C1 segment of cervical spinal cord (tissue), 14 donors: ENCODE measurements at places on chromosomes 4 and X.

DNA sequence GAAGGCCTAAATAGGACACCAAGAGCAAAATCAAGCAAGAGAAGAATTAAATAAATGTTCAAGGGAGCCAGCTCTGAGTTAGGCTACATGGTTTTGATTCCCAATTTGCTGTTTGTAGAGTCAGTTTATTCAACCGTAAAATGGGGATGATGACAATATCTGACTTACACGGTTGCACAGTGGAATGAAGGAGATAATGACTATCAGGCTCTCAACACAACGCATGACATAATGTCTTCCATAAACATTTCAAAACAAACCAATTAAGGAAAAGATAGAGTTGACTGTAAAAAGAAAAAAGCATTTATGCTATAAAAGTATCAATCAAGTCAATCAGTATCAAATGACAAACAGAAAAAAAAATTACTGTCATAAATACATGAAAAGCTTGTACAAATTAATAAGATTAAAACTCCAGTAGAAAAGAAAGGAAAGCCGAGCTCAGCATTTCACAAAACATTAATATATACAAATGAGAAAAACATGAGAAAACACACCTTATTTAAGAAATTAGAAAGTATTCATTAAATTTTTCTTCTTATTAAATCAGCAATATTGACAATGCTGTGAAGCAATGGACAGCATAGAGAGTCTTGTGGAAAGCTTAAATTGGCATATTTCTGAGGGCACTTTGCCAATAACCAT is 179.0 kb downstream of the SCFD2 start:
- no peak for DNase-seq

DNA sequence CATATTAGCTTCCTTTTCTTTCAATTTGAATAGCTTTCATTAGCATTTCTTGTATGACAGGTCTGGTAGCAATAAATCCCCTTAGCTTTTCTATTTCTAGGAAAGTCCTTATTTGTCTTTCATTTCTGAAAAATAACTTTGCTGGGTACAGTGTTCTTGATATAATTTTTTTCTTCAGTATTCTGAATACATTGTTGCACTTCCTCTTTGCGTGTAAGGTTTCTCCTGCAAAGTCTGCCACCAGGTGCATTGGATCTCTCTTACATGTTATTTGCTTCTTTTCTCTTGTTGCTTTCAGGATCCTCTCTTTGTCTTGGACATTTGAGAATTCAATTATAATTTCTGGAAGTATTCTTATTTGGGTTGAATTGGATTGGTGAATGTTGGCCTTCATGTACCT is 663.7 kb downstream of the GRXCR1 start:
- DNase-seq = no peak

DNA sequence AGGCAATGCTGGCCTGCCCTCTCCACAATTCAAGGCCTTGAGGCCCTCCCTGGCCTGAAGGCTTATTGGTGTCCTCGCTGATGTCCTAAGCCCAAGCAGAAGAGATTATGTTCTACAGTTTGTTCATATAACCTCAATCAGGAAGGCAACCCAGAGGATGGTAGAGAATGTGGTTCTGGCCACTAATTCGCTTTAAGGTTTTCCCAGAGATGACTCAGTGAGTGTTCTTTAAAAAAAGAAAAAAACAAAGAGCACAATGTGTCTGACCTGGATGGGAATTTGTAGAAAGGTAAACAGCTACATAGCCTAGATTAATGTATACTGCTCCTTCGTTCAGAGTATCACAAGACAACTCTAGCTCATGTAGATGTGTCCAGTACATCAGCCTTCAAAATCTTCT is 66.0 kb downstream of the MANBA start:
- DNase-seq = no peak

DNA sequence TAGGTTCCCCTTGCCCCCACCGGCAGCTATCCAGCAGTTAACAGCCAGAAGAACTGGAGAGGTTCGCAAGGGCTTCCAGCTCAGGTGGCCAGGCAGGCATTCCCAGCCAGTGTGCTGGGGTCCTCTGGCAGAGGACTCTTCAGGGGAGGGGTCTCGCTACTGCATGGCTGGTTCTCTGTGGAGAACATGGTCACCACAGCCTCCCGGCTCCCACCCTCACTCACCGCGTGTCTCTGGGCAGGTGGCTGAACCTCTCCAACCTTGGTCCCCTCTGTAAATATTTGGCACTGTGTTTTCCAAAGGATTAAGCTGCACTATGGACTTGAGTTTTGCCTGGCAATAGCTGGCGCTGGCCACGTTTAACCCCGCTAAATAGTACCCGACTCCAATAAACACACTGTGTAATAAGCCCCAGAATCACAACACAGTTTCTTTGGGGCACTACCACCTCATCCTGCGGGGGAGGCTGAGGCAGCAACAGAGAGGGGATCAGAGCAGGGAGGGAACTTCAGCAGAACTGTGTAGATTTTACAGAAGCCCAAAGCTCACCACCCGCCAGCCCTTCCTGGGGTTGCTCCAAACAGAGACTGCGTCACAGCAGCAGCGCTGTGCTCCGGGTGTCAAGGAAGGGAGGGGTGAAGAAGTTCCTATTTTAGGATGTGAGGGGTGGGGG is 15.2 kb downstream of the BCOR start:
- no peak for DNase-seq

- no peak for DNase-seq
Observed at GRCh38 chrX:154775419-154776349, 13.0 kb downstream of the DKC1 start.

DNA sequence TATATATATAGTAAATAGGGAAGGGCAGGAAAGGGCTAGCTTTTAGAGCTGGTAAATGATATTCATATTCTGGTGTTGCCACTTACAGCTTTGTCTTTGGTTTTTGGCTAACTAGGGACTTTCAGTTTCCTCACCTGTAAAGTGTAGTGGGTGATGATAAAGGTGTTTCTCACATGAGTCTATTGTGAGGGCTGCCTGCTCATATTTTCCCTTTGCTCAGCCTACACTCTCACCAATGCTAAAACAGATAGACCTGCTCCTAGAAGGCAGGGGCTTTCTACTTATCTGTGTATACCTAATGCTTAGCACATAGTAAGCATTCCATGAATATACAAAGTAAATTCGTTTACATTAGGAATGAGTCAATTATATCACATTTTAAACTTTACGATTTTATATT is 137.2 kb upstream of the HS3ST1 start:
- no peak for DNase-seq

GRCh38 chr4:84887824-84888223 is 78.7 kb downstream of the WDFY3 start:
- DNase-seq = no peak

DNA sequence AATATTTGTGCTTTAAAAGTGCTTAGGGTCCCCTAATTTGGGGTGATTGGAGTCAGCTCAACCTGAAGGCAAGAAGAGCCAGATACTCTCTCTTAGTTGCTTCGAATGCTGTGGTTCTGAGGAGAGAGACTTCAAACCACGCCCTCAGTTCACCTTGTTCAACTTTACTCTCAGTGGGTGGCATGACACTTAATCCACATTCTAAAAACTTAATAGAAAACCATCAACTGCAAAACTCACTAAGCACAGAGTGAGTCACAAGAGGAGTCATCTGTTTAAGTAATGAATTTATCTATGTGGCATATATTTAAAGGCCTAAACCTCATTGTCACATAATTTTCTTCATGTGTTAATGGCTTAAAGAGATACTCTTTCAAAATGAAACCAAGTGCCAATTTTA is 99.5 kb upstream of the SLC4A4 start:
- DNase-seq = no peak

GRCh38 chr4:107854356-107855022 is 29.8 kb downstream of the SGMS2 start:
- DNase-seq = no peak

DNA sequence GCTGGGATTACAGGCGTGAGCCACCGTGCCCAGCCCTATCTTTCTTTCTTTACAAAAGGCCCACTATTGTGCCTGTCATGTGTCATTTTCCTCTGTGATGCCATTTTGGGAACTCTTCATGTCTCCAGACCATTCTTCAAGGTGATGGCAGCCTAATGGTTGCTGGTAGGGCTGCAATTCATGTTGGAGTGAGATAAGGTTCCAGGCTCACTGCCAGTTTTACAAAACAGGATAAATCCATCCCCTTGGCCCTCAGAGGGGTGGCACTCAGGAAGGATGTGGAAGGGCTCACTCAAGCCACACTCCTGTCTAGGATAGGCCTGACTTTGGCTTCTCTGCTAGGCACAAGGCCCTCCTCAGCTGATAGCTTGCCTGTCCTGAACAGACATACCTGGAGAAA is 3.8 kb downstream of the TCEAL9 start:
- no peak for DNase-seq

- DNase-seq = no peak
Observed at GRCh38 chrX:66892004-66892403, 253.1 kb upstream of the EDA2R start.

GRCh38 chr4:111393781-111394180 is 751.5 kb upstream of the FAM241A start:
- no peak for DNase-seq

DNA sequence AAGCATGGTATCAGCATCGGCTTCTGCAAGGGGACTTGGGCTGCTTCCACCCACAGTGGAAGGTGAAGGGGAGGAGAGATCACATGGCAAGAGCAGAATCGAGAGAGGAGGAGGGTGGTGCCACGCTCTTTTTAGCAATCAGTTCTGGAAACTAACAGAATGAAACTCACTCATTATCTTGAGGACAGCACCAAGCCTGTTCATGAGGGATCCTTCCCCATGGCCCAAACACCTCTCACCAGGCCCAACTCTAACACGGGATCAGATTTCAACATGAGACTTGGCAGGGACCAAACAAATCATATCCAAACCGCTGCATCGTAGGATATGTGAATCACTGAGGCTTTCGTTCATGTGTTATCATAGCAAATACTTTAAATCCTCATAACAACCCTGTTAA is 125.5 kb downstream of the GPC3 start:
- no peak for DNase-seq

GRCh38 chrX:44173219-44173618 is 170.3 kb downstream of the EFHC2 start:
- no peak for DNase-seq

DNA sequence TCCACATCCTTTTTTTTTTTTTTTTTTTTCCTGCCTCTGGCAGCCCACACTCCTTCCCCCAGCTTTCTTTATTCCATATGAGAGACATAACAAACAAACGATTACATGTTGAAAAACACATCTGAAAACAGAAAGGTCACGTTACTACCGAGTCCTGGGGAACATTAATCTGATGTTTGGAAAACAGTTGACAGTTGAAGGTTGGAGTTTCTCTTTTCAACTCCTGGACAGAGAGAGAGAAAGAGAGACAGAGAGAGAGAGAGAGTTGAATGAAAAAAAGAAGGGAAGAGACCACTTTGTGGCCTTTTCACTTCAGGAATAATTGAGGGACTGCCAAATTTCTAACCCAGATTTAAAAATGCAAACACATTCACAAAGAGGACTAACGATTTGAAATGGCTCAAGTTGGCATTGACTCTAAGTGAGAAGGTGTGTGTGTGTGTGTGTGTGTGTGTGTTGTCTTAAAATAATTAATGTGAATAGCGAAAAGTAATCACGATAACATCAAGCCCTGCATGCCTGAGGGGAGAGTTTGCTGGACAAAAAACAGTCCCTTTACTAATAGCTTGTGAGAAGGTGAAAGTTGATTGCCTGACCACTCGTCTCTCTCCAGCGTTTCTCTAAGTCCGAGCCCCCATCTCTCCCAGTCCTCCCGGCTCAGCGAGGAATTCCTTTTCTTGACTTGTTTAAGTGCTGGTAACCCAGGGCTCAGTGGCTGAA is 67.3 kb downstream of the FBXO8 start:
- no peak for DNase-seq

DNA sequence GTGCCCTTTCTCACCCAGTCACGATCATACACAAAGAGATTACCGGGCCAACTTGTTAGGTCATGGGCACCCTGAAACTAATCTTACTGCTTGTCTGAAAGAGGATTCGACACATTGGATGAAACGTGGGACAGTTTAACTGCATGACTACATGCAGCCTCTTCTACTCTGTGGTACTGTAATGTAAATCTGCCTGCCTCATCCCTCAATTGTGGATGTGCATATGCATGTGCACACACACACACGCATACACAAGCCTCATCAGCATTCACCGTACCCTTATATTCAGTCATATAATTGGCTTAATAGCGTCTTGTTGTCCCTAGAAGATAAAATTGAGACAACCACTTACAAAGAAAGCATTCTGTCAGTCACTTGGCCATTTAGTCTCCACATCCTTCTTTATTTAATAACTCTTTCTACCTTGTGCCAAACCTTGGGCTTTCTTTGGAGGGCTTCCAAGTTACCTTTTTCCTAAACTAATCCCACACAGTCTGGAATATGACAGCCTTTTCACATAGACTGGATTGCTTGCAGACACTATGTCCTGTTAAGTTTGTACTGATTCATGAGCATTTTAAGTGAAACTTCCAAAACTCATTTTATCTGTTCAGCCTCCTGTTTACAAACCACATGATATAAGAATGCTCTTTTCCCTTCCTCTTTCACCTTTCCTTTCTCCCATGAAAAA is 132.9 kb downstream of the AFF2 start:
- no peak for DNase-seq

DNA sequence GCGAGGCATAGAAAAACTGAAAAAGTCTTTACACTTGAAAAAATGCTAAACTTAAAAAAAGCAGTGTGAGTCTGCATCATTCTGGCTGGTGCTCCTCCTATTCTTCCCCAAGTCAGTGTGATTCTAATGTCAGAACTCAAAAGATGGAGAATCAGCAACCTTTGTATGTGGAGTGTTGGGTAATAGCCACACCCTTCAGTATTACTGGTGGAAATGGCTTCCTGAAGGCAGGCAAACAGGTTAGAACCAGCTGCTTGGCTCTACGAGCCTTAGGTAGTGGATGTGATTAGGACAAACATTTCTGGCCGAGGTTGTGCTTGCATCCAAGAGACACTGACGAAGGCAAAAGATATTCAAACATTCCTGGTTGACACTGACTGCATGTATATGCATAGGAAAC is 353.4 kb upstream of the TACR3 start:
- DNase-seq = no peak

GRCh38 chrX:24748196-24748595 is 54.5 kb downstream of the POLA1 start:
- DNase-seq = no peak

GRCh38 chrX:37076983-37077382 is 68.8 kb downstream of the FAM47C start:
- no peak for DNase-seq

DNA sequence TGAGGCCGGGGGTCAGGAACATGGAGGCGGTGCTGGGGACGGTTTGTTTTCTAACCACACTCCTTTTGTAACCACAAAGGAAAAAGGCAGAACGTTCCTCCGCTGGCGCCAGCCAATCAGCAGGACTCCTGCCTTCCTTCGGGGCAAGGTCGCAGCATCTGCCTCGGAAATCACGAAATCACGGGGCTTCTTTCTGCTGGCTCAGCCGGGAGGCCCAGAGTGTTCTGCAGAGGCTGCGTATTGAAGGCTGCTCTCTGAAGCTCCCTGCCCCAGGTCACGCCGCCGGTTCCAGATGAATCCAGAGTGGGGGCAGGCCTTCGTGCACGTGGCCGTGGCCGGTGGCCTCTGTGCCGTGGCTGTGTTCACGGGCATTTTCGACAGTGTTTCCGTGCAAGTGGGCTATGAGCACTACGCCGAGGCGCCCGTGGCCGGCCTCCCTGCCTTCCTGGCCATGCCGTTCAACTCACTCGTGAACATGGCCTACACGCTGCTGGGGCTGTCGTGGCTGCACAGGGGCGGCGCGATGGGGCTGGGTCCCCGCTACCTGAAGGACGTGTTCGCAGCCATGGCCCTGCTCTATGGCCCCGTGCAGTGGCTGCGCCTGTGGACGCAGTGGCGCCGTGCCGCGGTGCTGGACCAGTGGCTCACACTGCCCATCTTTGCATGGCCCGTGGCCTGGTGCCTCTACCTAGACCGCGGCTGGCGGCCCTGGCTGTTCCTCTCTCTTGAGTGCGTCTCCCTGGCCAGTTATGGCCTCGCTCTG is 9.4 kb downstream of the TMEM187 start:
- no peak for DNase-seq

- DNase-seq = no peak
Observed at GRCh38 chr4:158442736-158443135, 78.9 kb upstream of the RXFP1 start.
